ENCODE measurements at places on chromosomes 7 and 10.

DNA sequence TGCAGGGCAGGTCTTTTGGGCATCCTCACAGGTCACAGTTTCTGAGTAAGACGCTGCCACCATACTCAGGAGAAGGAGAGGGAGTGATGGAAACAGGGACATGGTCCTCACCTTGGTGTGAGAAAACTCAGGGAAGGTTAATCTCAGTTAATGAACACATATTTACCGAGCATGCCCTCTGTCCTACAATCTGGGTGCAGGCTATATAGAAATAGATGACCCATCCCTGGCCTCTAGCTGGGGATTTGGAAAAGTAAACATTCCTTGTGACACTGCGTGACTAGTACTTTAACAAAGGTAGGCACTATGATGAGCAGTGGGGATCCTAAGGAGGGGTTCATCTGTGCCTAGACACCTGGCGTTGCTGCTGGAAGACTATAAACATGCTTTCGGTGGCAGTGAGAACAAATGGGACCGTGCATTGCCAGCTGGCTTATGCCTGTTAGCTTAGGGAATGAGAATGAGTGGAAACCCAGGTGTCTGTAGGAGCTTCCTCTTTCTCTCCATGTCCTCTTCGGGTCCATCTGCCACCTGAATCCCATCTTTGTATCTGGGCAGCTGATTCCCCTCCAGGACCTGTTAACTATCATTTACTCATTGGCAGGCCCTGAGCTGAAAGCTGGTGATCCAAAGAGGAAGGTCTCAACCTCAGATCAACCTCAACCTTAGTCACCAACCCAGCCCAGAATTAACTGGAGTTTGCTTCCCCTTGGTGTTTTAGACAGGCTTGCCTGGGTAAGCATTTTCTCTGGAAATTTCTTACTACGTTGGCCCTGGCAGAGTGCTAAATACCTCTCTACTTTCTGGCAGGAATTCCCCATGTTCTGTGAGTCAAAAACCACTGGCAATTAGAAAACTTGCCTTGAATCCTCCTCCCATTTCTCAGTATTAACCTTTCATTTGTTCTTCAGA, 794 bp downstream of the MBL2 start:
- DNase-seq: no peak

- DNase-seq: no peak
Observed at GRCh38 chr10:107733328-107734130, 569.0 kb upstream of the SORCS1 start.

DNA sequence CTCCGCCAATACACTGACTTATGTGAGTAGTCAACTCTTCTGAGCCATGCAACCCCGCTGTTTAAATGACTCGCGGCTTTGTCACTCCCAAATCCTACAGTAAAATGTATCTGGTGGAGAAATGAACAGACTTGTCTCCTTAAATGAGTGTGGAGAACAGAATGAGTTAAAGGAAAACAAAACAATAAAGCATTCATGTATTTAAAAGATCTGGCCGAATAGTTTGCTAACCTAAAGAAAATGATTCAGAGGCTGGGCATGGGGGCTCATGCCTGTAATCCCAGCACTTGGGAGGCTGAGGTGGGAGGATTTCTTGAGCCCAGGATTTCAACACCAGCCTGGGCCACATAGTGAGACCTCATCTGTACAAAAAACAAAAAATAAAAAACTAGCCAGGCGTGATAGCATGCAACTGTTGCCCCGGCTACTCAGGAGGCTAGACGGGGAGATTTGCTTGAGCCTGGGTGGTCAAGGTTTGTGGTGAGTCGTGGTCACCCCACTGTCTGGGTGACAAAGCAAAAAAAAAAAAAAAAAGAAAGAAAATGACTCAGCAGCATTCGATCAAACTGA, 86.5 kb upstream of the PFKP start:
- DNase-seq: peak; percentile 17

GRCh38 chr7:2641406-2642393, 9.9 kb downstream of the TTYH3 start:
- peak; percentile 80 for DNase-seq

DNA sequence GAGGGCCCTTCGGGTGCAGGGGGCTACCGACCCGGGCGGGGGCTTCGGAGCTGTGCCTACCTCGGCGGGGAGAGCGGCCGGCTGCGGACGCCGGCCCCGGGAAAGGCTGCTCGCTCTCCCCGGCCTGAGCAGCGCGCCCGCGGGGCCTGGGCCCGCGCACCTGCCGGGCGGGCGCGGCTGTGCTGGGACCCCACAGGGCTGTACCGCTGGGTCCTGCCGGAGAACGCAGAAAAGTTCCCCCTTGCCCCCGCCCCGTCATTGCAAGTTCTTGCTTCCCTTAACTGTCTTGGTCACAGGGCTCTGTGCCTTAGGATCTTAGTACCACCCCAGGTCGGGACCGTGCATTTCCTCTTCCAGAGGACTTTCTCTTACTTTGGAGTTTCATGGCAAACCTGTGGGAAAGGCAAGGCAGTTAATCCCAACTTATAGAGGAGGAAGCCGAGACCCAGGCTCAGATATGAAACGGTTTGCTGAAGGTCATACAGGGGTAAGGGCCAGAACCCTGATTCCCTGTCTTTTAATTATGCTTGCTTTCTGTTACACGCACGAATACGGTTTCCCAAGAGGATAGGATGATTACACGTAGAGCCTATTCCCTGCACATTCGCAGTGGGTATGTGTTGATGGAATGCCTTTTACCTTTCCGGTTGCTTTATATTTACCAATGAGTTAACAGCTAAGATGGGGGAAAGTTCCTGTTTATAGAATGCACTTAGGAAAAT, 652 bp downstream of the PCGF5 start:
- DNase-seq: no peak

- DNase-seq: no peak
Observed at GRCh38 chr10:114442091-114442630, 37.9 kb upstream of the AFAP1L2 start.

DNA sequence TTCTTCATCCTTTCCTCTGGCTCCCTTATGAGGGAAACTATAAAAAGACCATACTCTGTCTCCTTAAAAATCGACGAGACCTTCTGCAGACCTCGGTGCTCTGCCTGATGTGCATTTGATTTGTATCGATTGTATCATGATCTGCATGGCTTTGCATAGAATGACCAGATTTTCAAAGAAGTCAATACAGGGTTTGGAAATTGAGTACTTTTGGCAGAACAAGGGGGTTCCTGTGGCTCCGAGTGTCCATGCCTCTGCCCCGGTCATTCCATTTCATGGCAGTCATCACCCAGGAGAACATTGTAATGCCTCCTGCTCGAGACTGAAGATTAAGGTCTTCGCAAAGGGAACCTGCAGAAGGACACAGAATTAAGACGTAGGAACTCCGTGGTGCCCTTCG, 685 bp downstream of the CASP2 start:
- DNase-seq: no peak

- no peak for DNase-seq
Observed at GRCh38 chr7:39923091-39923490, 27.0 kb upstream of the CDK13 start.

- no peak for DNase-seq
Observed at GRCh38 chr7:13639396-13639795, 350.1 kb downstream of the ETV1 start.

DNA sequence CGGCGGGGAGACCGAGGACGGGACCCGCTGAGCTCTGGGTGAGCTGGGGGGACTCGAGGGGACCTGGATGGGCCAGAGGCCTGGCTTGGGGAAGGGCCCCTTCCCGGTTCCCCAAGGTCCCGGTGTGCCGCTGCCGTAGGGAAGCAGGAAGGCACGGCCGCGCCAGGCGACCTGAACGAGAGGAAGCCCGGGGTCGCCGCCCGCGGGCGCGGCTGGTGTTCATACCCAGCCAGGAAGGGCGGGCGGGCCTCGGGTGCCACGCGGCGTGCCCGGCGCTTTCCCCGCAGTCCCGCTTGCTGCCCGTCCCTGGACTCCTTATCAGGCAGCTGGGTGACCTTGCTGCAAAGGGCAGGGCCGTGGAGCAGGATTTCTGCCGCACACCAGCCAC, 38.0 kb downstream of the ZNF777 start:
- DNase-seq: no peak

- no peak for DNase-seq
Observed at GRCh38 chr7:77812290-77812685, 13.7 kb downstream of the PHTF2 start.

DNA sequence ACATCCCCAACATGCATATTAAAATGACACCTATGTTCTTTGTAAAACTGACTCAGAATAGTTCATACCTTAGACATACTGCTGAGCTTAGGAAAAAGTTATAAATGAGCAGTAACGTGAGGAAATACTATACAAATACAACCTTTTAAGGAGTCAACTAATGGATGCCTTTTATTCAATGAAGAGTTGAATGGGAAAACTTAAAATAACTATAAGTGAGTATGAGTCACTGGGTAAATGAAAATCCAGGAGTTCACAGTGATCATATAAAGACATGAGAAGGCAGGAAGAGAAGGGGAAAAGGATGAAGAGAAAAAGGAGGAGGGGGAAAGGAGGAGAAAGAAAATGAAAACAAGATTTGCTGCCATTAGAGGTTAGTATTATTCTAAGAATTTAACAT, 157.8 kb upstream of the PCDH15 start:
- no peak for DNase-seq

GRCh38 chr10:31315453-31315852, 3.6 kb upstream of the ZEB1 start:
- DNase-seq: peak; percentile 56

DNA sequence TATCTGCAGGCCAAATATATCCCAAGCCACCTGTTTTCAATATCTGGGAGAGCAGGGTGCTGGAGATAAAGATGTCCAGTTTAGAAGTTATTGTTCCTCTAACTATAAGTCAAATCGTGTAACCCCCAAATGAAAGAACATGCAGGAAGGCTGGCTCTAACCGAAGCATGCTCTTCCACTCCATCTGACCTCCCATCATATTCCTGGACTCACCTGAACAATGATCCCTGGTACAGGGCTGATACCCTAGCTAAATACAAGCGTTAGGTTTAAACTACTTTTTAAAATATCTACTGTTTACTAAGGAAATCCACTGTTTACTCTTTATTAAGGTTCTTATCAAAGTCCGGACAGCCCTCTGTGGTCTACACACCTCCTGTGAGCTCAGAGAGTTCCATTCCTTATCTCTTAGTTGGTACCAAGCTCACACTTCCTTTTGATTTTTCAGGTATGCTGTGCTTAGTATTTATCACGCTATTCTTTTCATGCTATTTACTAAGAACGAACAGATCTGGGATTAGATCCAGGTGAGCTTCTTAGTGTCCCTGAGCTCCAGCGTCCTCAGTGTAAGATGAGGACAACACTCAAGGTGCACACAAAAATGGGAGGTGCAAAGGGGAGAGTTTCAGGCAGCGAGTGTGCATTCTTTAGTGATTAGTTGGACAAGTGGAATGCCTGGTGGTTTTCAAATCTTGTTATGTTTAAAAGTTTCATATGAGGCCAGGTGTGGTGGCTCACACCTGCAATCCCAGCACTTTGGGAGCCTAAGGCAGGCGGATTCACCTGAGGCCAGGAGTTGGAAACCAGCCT, 23.6 kb upstream of the COBL start:
- no peak for DNase-seq

DNA sequence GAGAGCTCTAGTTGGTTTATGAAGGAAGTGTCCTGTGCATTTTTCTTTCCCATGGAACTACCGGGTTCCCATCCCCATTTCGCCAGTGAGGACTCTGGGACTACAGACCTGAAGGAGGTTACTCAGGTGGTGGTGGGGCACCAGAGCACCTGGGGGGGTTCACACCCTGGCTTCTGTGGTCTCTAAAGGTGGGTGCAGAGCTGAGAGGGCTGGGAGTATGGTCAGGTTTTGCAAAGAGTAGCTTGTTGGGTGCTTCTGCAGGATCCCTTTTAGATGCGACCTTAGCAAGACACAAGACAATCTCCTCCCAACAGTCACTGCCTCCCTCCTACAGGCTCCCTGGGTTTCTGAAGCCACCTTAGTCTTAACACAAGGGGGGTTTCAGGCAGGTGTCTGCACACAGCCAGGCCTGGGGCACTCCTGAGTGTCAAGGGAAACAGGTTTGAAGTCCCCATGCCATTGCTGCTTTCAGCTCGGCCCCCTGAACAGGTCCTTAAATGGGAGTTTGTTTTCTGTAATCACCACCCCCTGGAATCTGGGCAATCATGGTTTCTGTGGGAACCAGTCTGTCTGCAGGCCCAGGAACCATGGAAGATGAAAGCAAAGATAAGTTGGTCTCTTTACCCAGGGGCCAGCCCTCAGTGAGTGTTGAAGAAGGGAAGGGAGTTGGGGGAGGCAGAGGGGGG, 9.9 kb upstream of the CXCL12 start:
- DNase-seq: no peak

- DNase-seq: no peak
Observed at GRCh38 chr7:135645296-135645904, 16.9 kb upstream of the STMP1 start.

GRCh38 chr10:68871731-68872342, 29.3 kb upstream of the DDX50 start:
- peak; percentile 96 for DNase-seq

GRCh38 chr10:94240901-94241300, 121.8 kb downstream of the NOC3L start:
- no peak for DNase-seq

- DNase-seq: no peak
Observed at GRCh38 chr10:24162206-24162985, 46.5 kb upstream of the KIAA1217 start.
